ENCODE measurements at places on chromosomes 3 and 15.

DNA sequence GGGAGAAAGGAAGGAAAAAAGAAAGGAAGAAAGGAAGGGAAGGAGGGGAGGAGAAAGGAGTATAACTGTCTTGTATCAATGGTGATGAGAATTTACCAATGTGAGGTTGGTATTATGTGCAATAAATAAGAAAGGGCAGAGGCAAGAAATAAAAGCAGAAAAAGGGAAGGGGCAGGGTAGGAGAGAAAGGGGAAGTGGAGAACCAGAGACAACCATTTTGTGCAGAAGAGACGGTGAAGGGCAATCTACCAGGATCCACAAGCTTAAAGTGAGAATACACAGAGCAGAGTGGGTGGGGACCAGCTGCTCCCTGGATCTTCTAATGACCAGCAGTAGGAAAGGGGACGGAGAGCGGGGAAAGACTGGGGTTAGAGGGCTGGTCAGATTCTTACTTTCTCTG is 106.9 kb upstream of the SLCO2A1 start:
- no peak for DNase-seq

DNA sequence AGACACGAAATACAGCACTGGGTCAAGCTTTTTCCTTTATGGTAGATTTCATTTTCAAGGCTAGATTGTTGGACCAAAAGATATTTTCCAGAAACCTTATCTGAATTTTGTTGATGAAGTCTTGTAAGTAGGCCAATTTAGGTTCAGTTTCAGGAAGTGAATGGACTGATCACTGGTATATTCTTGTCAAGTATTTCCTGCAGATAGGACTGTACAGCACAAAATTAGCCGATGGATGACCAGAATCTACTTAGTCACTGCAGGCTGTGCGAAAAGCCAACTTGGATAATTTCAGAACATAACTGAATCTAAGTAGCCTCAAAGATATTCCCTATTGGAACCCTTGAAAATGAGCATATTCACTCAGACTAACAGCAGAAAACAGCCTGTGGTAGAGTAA is 206.5 kb downstream of the NR1D2 start:
- DNase-seq, result no peak

DNA sequence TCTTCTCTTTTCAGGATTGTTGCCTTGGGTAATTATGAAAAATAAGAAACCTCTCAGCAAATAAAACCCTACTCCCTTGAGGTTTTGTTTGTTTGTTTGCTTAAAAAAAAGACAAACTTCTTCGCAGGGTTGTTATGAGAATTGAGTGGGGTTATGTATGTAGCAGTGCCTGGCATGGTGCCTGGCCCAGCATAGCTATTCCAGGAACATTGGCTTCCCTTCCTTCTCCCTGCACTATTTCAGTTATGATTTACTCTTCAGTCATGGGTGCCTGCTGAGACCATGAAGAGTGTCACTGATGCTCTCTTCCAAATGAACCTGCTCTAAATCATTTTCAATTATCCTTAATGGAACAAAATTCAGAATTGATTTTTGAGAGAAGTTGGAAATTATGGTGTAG is 283.5 kb upstream of the ROPN1 start:
- DNase-seq, result no peak

- no peak for DNase-seq
Observed at GRCh38 chr3:61715886-61716527, 154.6 kb downstream of the PTPRG start.

DNA sequence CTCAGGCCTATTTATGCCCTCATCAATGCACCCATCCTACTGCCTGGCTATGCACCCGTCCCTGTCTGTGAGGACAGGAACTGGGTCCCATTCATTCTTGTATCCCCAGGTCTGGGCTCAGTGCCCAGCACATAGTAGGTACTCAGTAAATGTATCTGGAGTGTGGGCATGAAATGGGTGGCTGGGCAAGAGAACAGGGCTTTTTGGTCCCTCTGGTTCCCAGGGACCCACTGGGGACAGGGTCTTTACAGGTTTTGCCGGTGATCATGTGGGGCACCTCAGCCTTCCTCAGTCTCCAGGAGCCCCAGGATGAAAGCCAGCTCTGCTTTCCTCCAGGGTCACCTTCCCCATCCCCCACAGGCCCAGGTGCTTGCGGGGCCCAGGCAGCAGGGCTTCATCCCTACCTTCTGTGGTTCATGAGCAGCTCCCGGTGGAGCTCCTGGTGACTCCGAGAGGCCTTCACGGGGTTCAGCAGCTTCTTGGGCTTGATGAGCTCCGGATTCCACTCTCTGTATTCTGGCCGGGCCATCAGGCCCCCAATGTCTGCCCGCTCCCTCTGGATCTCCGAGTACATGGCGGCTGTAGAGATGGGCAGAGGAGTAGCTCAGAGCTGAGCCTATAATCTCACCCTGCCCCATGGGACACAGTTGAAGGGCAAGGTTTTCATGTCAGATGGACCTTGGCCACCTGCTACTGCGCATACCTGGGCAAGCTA is 7.7 kb downstream of the FAM107A start:
- no peak for DNase-seq

DNA sequence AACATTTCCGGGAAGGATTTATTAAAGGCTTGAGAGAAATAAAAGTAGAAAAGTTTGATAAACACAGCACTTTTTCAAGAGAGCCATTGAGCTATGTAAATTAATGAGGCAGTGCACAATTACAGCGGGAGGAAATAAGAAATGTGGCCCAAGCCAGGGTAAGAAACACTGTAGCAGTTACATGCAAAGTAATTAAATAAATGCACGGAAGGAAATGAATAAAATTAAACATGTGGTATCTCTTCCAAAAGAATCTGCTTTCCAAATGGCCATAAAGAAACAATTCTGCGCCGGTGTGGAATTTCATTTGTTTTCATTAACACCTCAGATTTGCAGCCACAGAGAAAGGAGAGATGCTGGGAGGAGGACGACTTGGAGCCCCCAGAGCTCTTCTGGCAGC is 35.3 kb downstream of the ZPLD1 start:
- DNase-seq, result no peak

Measured in naive B cell (primary cell).